MCF 10A (cell line): ENCODE measurements at places on chromosomes 7 and 10. TPM values are rescaled to one million over a fixed set of nuclear protein-coding genes. Genes with fewer than 3 reads are reported as not detected.

The FAM25C gene
- not detected in 2 replicates for total RNA-seq

The CFAP69 gene
- 2.9 and 3.7 TPM in 2 replicates for total RNA-seq

The PHTF2 gene
- 12.6 and 16.0 TPM in 2 replicates for total RNA-seq

The UCN3 gene
- total RNA-seq, result not detected in 2 replicates

The SSC4D gene
- total RNA-seq, result 0.42 and 0.58 TPM in 2 replicates

The OR2A42 gene
- not detected in 2 replicates for total RNA-seq

The ASB10 gene
- not detected in 2 replicates for total RNA-seq

The LBX1 gene
- not detected in 2 replicates for total RNA-seq

The EBLN1 gene
- total RNA-seq, result not detected in 2 replicates

The CALCR gene
- total RNA-seq, result not detected in 2 replicates

The GCK gene
- total RNA-seq, result not detected in 2 replicates

The ANKRD30A gene
- total RNA-seq, result not detected in 2 replicates

The NUTM2E gene
- total RNA-seq, result 0.12 and 0.37 TPM in 2 replicates

The OR6B1 gene
- total RNA-seq, result not detected in 2 replicates

The SLC18A3 gene
- total RNA-seq, result not detected in 2 replicates

The SERPINE1 gene
- total RNA-seq, result 56.7 and 80.6 TPM in 2 replicates

The DTX2 gene
- total RNA-seq, result 29.9 and 35.2 TPM in 2 replicates
